ENCODE measurements at places on chromosomes 7 and 10.

DNA sequence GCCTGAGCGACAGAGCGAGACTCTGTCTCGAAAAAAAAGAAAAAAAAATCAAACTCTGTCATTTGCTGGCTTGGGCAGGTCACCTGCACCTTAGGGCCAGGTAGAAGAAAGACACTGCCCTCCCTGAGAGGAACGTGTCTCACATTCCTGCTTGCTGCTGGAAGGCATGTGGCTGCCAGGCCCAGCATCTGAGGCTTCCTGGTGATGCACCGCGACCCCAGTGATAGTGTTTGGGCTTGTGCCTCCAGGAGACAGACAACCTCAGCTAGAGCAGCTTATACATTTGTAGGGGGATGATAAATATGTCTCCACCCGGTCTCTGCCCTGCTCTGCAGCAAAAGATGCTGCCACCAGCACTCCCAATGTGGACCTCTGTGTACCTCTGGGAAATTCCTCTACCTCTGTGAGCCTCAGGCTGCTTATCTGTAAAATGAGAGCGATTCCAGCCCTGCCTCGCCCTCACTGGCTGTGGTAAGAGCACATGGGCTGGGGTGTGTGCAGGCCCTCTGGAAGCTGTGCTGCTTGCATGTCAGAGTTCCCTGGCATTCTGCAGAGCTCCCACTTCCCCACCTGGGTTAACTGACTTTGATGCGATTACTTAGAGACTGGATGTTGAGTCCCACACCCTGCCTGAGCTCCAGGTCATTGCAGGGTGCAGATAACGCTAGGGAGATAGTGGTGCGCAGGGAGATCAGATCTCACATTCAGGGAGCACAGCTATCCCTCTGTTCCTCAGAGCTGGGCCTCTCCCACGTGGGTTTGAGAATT lies 19.9 kb downstream of the SLC29A3 start:
- DNase-seq = no peak

DNA sequence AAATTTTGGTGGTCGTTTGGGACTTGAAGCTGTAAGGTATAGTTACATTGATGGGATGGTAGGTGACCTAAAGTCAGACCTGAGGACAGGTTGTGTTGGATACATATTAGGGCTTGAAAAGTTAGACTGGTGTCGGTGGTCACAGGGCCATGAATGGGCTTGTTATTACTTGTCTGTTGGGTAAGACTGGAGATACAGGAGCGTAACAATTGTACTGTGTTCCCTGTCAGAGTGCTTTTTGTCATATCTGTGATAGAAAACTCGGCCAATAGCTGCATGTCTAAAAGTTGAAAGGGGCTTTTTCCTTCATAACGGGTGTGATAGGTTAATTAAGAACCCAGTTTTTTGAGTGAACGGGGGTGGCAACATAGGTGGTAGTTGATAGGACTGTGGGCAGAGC lies 13.5 kb upstream of the CHST3 start:
- DNase-seq = no peak

DNA sequence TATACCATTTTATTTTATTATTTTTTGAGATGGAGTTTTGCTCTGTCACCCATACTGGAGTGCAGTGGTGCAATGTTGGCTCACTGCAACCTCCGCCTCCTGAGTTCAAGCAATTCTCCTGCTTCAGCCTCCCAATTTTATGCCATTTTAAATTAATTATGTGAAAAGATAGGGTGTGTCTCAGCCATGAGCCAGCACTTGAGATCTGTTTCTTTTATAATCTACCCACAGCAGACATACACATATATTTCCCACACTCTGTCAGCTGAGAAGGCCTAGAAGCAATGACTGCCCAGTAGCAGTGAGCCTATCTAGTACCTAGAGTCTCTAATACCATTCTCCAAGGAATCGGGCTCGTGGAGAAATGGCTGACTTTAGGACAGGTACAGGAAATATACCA lies 70.5 kb downstream of the ADAM12 start:
- no peak for DNase-seq

GRCh38 chr10:5510281-5511072 lies 11.1 kb upstream of the CALML5 start:
- DNase-seq = no peak

DNA sequence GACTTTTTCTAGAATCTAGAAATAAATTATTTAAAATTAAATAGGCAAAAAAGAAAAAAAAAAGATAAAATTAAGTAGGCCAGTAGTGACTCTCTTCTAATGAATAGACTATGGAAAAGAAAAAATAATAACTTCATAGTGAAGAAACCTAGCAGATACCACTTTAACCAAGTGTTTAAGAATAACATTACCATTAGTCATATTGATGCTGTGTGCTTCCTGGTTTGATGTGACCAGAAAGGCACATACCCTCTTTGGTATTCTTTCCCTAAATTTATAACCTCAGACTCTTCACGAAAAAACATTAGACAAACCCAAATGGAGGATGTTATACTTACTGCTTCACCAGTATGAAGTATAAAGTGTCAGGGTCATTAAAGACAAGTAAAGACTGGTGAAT lies 42.6 kb downstream of the KIF20B start:
- DNase-seq = no peak

GRCh38 chr7:99728615-99729014 lies 6.4 kb downstream of the CYP3A7 start:
- no peak for DNase-seq

- no peak for DNase-seq
Measured at GRCh38 chr10:78976825-78977755, 91.7 kb upstream of the ZMIZ1 start.

DNA sequence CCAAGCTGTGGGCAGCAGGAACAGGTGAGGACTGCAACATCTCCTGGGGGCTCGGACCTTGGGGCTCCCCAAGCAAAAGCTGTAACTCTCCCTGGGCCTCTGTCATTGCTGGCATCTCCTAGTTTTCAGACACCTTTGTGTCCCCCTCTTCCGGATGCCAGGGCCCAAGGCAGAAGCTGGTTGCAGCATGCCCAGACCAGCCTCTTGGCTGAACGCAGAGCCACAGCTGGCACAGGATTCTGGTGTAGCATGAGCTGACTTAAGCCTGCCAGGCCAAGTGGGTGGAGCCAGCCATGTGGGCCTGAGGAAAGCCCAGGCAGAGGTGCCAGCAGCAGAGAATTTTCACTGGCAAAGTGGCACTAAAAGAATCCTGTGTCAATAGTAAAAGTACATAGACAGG lies 43.5 kb downstream of the ZWINT start:
- DNase-seq = no peak

DNA sequence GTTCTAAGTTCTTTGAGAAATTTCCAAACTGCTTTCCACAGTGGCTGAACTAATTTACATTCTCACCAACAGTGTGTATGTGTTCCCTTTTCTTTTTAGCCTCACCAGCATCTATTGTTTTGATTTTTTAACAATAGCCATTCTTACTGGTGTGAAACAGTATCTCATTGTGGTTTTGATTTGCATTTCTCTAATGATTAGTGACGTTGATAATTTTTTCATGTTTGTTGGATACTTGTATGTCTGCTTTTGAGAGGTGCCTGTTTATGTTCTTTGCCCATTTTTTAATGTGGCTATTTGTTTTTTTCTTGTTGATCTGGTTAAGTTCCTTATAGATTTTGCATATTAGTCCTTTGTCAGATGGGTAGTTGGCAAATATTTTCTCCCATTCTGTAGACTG lies 191.4 kb downstream of the AGMO start:
- DNase-seq = no peak

GRCh38 chr10:10968257-10968588 lies 49.4 kb upstream of the CELF2 start:
- no peak for DNase-seq

DNA sequence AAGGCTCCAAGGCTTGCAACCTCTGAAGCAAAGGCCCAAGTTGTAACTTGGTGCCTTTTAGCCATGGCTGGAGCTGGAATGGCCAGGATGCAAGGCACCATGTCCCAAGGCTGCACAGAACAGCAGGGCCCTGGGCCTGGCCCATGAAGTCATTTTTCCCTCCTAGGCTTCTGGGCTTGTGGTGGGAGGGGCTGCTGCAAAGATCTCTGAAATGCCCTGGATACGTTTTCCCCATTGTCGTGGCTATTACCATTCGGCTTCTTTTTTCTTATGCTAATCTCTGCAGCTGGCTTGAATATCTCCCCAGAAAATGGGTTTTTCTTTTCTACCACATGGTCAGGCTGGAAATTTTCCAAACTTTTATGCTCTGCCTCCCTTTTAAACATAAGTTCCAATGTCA lies 234.2 kb downstream of the CDK14 start:
- DNase-seq = no peak

- no peak for DNase-seq
Measured at GRCh38 chr10:130423455-130424305, 287.5 kb downstream of the GLRX3 start.

DNA sequence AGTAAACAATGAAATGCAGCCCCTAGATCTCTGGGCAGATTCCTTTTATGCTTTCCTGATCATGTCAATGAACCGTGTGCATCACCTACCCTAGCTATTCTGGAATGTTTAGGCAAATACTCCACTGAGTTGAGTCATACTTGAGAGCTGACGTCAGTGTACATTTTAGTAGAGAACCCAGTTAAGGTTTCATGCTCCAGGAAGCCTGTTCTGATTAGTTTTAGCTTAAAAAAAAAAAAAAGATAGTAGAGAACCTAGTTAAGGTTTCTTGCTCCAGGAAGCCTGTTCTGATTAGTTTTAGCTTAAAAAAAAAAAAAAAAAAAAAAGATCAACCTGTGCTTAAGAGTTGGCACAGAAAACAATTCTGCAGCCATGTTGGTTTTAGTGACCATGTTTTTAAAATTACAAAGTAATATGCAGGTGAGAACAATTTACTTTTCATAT lies 3.7 kb upstream of the MCU start:
- DNase-seq = no peak

DNA sequence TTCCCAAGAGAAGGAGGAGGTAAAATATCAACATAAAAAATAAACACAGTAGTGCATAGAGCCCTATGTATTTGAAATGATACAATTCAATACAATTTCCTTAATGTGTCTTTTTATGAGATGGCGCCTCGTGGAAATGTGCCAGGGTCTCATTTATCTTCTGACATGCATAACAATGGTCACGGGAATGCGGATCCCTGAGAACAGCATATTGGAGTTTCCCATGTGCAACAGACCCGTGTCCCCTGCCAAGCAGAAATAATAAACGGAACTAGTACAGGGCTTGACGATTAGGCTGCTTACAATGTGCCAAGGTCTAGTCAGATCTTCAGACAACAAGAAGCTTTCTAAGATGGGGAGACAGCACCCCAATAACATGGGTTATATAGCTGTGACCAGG lies 217.9 kb downstream of the ARHGAP21 start:
- no peak for DNase-seq

DNA sequence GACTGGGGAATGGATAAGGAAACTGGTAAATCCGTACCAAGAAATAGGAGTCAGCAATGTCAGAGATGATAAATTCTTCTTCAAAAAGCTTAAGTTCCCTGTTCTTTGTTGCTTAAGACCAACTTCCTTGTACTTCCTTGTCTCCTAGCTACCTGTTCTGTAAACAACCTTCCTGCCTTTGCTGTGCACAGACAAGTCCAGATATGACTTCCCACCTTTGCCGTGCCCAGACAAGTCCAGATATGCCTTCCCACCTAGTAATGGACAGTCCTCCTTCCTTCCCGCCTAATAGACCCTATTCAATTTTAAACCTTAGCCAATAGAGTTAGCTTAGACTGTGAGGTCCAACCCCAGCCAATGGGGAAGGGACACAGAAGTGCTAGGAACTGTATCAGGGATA lies 2.5 kb upstream of the ZNF33A start:
- no peak for DNase-seq

- no peak for DNase-seq
Measured at GRCh38 chr7:103068414-103069403, 5.9 kb downstream of the FBXL13 start.

DNA sequence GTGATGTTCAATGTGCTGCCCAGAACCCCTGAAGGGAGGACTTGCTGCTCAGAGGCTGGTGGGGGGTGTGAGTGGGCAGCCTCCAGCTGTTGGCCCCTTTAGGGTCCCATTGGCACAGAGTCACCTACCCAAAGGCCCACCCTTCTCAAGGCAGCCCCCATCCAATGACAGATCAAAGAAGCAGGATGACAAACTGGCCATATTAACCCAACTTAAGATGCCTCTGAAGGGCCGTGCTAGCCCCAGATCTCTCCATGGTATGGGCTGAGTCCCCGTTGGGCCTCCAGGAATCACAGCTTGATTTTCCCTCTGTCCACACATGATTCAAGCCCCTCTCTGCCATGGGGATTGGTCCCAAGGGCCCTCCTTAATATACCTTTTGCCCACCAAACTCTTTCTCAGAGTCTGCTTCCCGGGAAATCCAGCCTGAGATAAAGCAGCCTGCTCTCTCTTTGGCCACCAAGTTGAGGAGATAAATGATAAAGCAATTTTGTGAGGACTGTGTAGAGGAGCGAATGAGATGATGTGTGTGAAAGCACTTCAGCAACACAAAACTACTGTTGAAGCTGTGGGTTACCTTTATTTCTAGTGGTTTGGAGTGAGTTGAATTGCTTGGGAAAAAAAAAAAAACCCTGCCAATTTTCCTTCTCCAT lies 38.2 kb upstream of the C10orf71 start:
- DNase-seq = no peak

DNA sequence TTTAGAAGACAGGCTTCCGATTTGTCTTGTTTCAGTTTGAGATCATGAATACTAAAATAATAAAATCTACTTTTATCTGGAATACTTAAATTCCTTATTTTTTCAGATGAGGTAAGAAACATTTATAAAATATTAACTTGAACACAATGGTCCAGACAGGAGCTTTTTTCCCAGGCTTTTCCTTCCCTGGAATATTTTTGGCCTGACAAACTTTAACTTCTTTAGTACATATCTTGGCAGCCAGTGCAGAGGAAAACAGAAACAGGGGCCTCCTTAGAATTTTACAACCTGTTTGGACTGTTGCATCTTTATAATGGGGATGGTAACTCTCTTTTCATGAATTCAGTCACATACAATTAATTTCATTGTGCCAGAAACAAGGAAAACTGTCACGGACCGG lies 41.4 kb downstream of the NRP1 start:
- DNase-seq = no peak
